ENCODE measurements at places on chromosomes 4 and X. TPM values are rescaled to one million over a fixed set of nuclear protein-coding genes. Genes with fewer than 3 reads are reported as not detected.

Gene ADGRG4
- under 0.01 TPM for total RNA-seq

Gene GLRB
- total RNA-seq = 4.2 TPM

Gene CRMP1
- total RNA-seq = not detected

Gene SSX2B
- not detected for total RNA-seq

Gene PAGE2
- total RNA-seq = not detected

Gene TSPAN7
- 9.6 TPM for total RNA-seq

Gene HTR2C
- not detected for total RNA-seq

Gene PNMA3
- total RNA-seq = not detected

Gene SYP
- under 0.01 TPM for total RNA-seq

Gene WDR17
- under 0.01 TPM for total RNA-seq

Gene ZNF81
- total RNA-seq = 6.0 TPM

Gene PCDH18
- total RNA-seq = 1.1 TPM

Gene ADGRL3
- total RNA-seq = not detected

Gene IL21
- not detected for total RNA-seq

Gene SLITRK2
- not detected for total RNA-seq

Gene GPR143
- total RNA-seq = 5.3 TPM

Gene S100G
- not detected for total RNA-seq

Gene SRPX2
- 39.4 TPM for total RNA-seq

Gene NWD2
- not detected for total RNA-seq

Gene SPINK2
- not detected for total RNA-seq

Gene SRPK3
- not detected for total RNA-seq

Gene BBS7
- total RNA-seq = 20.6 TPM

Gene ADH1A
- not detected for total RNA-seq

Gene P2RY4
- 0.10 TPM for total RNA-seq

Gene SPOCK3
- not detected for total RNA-seq

Gene GABRG1
- total RNA-seq = not detected

Gene EDA
- 2.3 TPM for total RNA-seq

Gene PNCK
- not detected for total RNA-seq

Gene VGLL1
- not detected for total RNA-seq

Gene GAK
- total RNA-seq = 78.7 TPM

Gene GSX2
- total RNA-seq = not detected

Gene KLKB1
- not detected for total RNA-seq

Gene CLIC2
- total RNA-seq = 10.8 TPM

Gene CDS1
- total RNA-seq = not detected

Gene SSX4
- not detected for total RNA-seq

Gene LNX1
- total RNA-seq = 0.76 TPM

Gene FRMD7
- not detected for total RNA-seq

Gene DMRTC1
- total RNA-seq = not detected

Gene TEC
- 1.1 TPM for total RNA-seq

Gene GRID2
- total RNA-seq = not detected

Gene ABLIM2
- 1.5 TPM for total RNA-seq

Gene CXCL11
- total RNA-seq = 3.9 TPM

Gene SFRP2
- total RNA-seq = not detected

Gene SMR3B
- not detected for total RNA-seq

Gene C4orf50
- total RNA-seq = not detected

Gene NALF2
- not detected for total RNA-seq

Gene DIPK2B
- 141 TPM for total RNA-seq

Gene SHROOM3
- total RNA-seq = 1.6 TPM

Gene SH2D1A
- total RNA-seq = not detected

Gene HSD17B13
- total RNA-seq = not detected

Data from vein endothelial cell (primary cell).